ENCODE measurements at places on chromosomes 11 and 22.

DNA sequence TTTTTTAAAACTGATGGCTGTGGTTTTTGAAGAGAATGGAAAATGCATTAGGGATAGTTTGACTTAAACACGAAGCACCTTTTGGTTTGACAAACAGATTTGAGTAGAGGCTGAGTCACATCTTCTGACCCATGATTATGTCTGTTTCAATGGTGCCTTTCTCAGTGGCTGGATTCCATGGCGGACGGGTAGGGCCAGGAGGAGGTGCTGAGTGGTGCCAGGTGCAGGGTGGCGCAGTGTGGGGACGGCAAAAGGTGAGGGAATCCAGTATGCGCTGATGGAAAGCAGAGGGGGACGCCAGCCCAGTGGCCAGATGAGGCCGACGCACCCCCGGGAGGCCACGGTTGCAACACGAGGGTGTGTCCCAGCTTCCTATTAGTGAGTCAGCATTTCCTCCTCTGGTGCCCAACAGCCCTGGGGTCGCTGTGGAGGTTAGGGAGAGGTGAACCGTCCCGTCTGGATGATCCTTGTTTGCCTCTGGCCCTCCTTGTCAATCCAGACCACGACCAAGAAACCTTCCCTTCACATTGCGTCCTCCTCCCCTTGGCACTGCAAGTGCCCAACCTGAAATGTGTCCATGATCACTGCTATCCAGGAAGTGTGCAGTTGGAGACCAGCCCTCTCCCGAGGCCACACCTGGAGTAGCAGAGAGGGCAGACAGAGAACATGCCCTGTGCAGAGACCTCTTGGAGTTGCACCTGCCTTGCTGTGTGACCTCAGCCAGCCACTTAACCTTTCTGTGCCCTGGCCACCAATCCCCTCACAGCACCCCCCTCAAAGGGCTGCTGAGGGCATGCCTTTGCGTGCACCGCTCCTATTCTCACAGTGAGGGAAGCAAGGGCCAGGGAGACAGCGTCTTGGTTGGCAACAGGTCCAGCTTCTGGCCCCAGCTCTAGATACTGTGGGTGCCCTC is 32.5 kb upstream of the ATXN10 start:
- DNase-seq = no peak

GRCh38 chr22:17802822-17803221 is 28.6 kb upstream of the BID start:
- DNase-seq = no peak

DNA sequence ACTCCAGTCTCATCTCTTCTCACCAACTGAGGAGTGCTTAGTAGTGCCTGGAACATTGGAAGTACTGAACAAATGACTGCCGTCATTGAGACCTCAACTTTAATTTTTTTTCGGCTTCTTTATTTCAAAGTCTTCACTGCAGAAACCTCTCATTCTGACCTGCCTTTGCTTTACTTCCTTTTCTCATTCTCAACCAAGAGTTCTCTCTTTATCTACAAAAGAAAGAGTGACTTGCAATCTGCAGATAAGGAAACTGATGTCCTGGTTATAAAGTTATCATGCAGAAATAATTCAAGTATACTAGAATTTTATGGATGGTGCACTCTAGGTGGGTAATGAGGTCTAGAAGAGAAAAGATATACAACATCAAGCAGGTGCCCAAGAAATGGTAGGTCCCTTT is 1.2 kb upstream of the EED start:
- DNase-seq = no peak

- no peak for DNase-seq
Measured at GRCh38 chr11:35387111-35387982, 32.0 kb downstream of the SLC1A2 start.

GRCh38 chr11:11396301-11397035 is 43.4 kb upstream of the CSNK2A3 start:
- DNase-seq = no peak

GRCh38 chr11:5591613-5592012 is 4.8 kb upstream of the TRIM6 start:
- no peak for DNase-seq

DNA sequence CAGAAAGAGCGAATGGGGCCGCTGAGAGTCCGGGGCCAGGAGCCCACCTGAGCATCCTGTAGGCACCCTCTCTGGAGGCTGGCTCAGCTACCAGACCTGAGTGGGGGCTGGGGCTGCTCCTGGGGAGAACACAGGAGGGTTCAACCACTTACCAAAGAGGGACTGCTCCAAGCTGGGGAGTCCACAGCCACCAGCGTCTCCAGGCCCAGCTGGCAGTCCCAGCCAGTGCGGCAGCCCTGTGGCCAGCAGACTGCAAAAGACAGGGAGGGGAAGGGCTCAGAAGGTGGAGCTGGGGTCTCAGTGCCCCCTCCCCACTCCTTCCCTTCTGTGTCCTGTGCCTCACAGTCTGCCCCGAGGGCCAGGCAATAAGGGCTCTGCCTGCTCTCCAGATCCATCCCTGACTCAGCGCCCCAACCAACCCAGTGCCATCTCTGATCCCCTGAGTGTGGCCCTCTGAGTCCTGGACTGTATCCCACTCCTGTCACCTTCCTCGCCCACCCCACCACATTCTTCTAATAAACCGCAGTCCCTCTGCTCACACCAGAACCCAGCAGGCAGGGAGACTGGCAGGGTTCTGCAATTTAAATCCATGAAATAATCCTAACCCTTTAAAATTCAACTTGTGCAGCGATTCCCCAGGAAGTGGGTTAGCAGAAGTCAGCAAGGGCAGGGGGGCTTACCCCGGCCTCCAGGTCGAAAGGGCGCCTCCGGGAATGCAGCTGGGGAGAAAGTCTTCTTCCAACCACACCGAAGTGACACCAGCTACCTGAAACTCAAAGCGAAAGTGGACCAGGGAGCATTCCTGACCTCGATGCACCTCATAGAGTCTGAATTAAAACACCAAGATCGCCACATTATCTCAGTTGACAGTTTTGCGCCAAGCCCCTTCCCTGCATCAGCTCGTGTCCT is 13.3 kb downstream of the CHST1 start:
- DNase-seq = no peak

GRCh38 chr11:130633466-130633865 is 185.0 kb downstream of the ADAMTS15 start:
- DNase-seq = no peak

- DNase-seq = no peak
Measured at GRCh38 chr11:69468221-69468620, 13.2 kb upstream of the LINC01488 start.

- no peak for DNase-seq
Measured at GRCh38 chr11:79786961-79787360, 346.1 kb upstream of the TENM4 start.

DNA sequence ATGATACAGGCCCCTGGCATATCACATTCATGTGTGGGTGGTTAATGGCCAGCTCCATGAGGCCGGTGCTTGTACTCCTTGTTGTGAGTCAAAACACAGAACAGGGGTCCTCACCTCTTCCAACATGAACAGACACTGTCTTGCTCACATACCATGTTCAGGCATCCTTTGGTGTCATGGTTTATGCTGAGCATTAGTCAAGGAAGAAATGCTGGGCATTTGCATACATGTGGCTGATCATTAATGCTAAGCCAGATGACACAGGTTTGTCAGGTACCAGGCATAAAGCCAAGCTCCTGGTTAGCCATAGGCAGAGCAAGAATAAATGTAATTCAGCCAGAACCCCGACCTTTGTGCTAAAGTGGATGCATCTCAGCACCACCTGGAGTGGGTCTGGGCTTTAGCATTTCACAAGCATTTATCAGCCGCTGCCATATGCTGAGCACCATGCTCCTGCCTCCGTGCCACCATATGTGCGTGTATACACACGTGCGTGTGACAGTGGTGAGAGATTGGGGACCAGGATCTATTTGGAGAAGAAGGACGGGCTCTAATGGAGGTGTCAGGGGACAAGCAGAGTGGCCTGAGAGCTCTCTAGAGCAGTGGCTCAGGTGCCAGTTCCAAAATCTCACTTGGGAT is 55.0 kb downstream of the MICAL2 start:
- DNase-seq = no peak

GRCh38 chr11:69435161-69435986 is 46.1 kb upstream of the LINC01488 start:
- no peak for DNase-seq

DNA sequence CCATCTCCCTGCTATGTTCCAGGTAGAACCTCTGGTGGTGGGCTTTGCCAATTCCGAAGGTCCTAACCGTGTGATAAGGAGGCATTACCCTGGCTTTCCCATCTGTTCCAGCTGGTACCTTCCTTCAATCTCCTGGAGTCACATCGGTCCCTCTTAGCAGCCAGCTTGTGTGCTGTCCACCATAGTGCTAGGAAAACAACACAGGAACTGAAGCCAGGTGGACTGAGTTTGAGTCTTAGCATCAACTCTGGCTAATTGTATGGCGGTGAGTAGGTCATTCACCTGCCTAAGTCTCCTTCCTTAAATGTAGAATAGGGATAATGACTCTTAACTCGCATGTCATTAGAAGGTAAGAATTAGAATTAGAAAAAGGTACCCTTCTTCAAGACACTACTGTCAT is 159.6 kb upstream of the E2F8 start:
- no peak for DNase-seq

DNA sequence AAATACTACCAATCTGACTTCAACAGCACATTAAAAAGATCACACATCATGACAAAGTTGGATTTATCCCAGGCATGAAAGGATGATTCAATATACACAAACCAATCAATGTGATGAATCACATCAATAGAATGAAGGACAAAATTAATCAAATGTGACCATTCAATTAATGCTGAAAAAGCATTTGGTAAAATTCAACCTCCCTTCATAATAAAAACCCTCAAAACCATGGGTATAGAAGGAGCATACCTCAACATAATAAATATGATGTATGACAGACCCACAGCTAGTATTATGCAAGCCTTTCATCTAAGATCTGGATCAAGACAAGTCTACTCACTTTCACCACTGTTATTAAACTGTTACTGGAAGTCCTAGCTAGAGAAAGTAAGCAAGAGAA is 921.7 kb upstream of the RAG2 start:
- no peak for DNase-seq

DNA sequence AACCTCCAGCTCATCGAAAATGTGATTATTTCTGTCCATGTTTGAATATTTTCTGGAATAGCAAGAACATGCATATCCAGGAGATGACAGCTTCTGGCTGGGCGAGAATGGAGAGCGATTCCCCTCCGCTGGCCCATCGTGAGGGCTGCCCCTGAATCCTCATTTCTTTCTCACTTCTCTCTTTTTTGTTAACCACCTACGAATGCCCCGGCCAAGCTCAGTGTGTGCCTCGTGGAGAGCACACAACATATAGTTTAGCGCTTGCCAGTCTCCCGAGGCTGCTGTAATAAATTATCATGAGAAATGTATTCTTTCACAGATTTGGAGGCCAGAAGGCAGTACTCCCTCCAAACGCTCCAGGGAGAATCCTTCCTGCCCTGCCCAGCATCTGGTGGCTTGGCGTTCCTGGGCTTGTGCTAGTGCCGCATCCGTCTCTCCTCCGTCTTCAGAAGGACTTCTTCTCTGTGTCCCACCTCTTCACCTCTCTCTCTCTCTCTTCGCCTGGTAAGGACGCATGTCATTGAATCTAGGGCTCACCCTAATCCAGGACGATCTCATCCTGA is 1306.0 kb downstream of the TBC1D22A start:
- no peak for DNase-seq

- no peak for DNase-seq
Measured at GRCh38 chr11:93542811-93543229, 371 bp downstream of the SMCO4 start.

DNA sequence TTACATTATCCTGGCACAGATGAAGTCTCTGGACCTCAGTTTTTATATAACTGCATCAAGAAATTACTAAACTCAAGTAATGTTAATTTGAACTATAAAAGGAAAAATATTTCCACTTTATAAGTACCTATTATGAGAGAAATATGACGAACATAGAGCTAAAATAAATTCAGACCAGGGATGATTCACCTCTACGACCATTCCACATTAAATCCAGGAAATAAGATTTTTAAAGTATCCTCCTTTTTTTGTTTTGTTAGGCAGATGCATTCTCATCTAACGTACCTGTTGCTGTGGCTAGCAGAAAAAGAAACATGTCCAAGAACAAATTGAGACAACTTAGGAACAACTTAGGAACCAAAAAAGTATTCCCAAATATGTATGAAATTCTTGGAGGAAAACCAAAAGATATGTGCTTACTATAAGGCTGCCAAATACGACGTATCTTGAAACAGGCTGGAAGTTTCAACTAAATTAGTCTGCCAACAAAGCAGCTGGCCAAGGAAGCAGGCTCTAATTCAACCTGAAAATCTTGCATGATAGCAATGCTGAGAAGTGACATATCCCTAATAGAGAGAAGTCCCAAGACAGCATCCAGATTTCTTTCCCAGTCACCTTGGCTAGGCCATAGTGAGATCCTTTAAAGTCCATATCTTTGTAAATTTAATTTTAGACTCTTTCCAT is 15.7 kb downstream of the SPTY2D1 start:
- DNase-seq = no peak

DNA sequence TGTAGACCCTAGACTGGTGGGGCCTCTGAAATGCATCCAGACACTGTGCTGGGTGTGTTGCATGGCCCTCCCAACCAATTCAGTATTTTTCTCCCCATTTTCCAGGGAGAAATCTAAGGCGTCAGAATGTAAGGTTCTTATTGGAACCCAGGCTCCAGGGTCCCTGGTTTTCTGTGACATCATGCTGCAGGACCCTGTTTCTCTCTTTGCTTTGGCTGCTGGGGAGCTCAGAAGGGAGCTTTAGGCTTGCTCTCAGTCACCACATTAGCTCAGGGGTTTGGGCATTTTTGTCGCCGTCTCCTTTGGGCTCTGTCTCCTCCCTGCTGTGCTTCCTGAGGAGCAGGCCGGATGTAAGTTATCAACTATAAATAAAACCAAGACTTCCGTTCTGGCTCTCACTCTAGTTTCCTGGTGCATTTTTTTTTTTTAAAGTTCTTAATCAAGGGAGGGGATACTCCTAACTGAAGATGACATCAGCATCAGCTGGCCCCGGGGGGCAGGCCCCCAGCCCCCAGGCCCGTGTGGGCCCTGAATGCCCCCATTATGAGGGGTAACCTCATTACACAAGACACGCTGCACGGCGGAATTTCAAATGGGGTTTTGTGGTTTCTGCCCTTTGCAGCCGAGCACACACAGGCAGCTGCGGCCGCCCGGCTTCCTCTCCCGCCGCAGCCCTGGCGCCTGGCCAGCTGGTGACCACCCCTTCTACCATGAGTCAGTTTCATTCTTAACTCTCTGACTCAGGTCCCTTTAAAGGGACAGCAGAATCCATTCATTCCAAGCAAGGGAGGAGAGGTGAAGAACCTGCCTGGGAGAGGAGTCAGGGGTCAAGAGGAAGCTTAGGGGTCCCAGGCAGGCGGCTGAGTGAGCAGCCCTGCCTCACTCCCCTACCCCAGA is 3.2 kb downstream of the MYEOV start:
- peak; percentile 53 for DNase-seq

DNA sequence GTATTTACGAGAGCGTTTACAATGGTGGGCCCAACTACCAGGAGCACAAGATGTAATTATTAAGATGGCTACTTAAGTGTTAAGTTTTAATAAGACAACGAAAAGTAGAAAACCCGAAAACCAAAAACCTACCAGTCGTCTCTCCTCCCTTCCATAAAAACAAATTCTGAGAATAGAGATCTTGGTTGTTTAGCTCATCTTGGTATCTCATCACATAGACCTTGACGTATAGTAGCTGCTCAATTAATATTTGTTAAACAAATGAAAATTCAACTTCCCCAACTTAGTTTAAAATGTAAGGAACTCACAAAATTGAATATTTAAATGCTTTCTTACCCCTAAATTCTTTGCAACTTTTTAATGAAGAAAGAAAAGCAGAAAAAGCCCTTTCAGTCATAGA is 669 bp downstream of the KDM4D start:
- no peak for DNase-seq

- DNase-seq = no peak
Measured at GRCh38 chr11:62512961-62513360, 33.6 kb downstream of the AHNAK start.

Measured in spinal cord (tissue), 10 donors.